Stimulated activated CD4-positive, alpha-beta T cell treated with anti-CD3 and anti-CD28 coated beads, Interleukin-15, amount 100 ng/mL, for 24 hours (primary cell): ENCODE measurements at places on chromosomes 6 and 20.

DNA sequence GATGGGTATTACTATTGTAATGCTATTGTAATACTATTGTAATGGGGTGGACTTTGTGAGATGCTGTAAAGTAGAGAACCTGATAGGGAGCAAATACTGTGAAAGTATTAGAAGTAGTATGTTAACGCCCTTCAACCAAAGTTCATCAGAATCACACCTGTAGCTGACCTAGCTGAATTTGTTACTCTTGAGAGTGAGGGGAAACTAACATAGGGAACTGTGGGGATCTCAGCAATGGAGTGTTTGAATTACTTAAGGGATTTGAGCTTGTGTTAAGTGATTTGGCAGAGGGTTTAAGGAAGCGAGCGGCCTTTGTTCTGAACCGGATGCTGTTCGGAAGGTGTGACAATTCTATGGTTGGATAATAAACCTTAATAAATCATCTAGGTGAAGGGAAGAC lies 312.6 kb downstream of the ADGRB3 start:
- no peak for DNase-seq

DNA sequence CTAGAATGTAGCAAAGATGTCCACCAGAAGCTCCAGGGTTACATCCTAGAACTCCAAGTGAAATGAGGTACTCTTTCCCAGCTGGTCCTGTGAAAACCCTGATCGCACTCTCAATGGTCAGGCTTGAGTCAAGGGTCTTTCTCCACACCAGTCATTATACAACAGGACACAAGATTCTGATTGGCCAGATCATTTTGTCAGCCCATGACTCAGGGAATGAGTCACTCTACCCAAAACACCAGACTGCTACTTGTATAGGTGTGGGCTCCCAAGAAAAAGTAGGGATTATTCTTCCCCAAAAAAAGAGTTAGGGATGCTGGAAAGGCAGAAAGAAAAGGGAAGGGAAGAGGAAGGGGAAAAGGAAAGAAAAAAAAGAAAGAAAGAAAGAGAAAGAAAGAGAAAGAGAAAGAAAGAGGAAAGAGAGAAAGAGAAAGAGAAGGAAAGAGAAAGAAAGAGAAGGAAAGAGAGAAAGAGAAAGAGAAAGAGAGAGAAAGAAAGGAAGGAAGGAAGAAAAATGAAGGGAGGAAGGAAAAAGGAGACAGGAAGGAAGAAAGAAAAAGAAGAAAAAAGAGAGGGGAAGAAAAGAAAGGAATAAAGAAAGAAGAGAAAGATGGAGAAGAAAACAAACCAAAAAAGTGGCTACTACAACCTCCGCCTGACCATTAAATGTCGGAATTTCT lies 30.5 kb downstream of the ANKEF1 start:
- no peak for DNase-seq

- DNase-seq, result no peak
Measured at GRCh38 chr6:90940812-90941481, 354.1 kb upstream of the MAP3K7 start.

DNA sequence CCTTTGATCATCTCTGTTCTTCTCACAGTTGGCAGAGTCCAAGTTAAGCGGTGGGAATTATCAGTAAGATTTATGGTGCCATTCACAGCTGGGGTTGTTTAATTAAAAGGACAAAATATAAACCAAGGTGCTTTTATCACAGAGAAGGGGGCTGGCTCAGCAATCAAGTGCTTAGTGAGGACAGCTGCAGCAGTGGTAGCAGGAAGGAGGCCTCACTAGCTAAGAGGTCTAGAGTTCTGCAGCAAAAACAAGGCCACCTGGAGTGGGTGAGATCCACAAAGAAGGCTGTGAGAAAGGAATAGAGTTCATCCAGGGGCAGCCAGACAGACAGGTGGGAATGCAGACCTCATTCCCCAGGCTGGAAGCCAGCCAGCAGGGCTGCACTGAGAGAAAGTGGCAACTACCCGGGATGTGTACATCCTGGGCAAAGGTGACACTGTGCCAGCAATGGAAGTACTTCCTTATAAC lies 37.1 kb downstream of the PIGU start:
- no peak for DNase-seq

GRCh38 chr6:36505744-36506534 lies 41.3 kb downstream of the STK38 start:
- DNase-seq, result no peak
